ENCODE measurements at places on chromosomes 2 and 18.

DNA sequence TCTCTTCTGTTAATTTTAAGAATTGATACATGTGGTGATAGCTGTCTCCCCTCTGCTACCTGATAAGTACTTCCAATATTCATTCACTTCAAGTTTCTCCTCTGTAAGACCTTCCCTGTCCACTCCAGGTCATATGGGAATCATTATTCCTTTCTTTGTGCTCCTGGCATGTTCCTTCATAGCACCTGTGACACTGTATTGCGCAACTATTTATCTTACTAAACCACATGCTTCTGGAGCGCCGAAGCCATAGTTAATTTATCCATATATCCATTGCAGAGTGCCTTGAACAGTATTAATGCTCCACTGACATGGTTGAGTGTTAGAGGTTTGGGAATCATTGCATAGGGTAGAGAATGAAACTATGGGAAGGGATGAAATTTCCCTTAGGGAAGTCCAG lies 7.9 kb upstream of the PRKD3 start:
- no peak for DNase-seq

DNA sequence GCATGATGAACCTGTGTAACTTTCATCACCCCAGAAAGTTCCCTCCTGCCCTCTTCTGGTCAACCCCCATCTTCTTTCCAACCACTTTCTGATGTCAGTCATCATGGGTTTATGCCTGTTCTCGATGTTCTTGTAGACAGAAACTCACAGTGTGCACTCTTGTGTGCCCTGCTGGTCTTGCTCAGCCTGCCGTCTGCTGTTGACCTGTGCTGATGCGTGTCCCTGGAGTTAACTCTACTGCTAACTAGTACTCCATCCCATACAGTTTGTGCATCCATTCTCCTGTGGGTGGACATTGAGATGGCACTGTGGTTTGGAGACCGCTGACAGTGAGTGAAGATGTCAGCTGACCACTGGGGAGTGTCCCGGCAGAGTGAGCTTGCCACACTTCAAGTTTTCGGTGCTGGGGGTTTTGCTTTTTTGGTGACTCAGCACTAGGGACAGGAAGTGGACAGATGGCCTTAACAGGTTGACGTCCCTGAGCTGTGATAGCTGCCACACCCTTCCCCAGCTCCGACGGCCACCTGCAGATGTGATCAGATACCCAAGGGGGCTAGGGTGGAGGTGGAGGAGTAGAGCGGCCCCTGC lies 14.8 kb downstream of the KLHL29 start:
- no peak for DNase-seq

GRCh38 chr2:114400890-114401289 lies 41.6 kb upstream of the DPP10 start:
- no peak for DNase-seq

- no peak for DNase-seq
Measured at GRCh38 chr18:52339891-52340371, at the start of gene DCC. TSS of gene DCC (plus strand) at chr18:52340197. CDS start at chr18:52340788, 591 bp downstream.

GRCh38 chr2:152243761-152244640 lies 68.4 kb upstream of the STAM2 start:
- no peak for DNase-seq

DNA sequence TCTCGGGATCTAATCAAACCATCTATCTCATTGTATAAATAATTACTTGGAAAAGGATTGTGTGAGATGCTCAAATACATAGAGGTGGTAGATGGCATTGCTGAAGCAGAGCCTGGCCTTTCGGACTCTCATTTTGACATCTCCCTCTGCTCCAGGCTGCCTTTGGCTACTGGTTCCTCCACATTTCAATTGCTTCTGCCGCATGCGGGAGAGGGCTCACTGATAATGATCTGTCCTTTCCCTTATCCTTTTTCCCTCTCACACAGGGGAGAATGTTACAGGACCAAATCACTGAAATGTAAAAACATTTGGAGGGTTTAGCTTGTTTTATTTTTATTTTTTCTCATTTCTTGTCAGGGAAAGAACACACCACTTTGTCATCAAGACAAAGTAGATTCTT lies 380.6 kb upstream of the UBE2E3 start:
- DNase-seq: no peak

- no peak for DNase-seq
Measured at GRCh38 chr18:13035249-13035914, 44.2 kb downstream of the CEP192 start.

GRCh38 chr2:46029332-46029811 lies 267.8 kb upstream of the EPAS1 start:
- no peak for DNase-seq

DNA sequence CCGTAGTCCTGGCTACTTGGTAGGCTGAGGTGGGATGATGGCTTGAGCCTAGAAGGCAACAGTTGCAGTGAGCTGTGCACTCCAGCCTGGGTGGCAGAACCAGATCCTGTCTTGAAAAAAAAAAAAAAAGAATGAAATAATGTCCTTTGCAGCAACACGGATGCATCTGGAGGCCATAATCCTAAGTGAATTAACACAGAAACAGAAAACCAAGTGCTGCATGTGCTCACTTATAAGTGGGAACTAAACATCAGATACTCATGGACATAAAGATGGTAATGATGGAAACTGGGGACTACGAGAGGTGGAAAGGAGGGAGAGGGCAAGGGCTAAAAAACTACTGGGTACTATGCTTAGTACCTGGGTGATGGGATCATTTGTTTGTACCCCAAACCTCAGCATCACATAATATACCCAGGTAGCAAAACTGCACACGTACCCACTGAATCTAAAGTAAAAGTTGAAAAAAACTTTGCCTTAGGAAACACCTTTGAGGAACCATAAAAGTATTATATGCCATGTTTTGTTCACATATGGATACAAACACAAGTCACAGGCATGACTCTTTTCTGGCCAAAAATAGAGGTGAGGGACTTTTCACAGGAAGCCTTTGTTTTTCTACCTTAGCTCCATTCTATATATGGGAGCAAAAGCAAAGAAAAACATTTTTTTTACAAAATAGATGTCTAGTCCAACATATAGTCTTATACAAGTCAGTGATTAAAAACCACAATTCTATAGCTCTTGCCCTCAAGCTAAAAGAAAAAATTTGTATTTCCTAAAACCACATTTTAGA lies 36.6 kb downstream of the GPR155 start:
- DNase-seq: no peak

DNA sequence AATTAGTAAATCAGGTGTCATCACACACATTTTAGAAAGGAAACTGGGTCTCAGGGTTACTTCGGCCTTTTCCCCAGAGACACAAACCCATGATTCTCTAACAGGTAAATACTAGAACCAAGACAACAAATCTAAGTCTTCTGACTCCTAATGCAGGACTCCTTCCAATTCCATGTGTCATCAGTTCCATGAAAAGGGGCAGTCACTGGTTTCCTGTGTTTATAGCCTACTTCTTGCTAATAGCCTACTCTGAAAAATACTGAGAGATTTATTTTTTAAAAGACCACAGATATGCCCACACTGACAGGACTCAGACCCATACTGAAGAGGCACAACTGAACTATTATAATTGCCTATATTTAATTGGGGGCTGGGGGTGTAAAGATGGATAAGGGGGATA lies 33.0 kb downstream of the RAB1A start:
- DNase-seq: no peak

- DNase-seq: no peak
Measured at GRCh38 chr18:74901362-74902146, 303.9 kb downstream of the ZNF407 start.

GRCh38 chr2:63763391-63763941 lies 78.2 kb upstream of the UGP2 start:
- no peak for DNase-seq
